Ammon's horn (tissue), 1 donor: ENCODE measurements at places on chromosomes 5 and 9.

DNA sequence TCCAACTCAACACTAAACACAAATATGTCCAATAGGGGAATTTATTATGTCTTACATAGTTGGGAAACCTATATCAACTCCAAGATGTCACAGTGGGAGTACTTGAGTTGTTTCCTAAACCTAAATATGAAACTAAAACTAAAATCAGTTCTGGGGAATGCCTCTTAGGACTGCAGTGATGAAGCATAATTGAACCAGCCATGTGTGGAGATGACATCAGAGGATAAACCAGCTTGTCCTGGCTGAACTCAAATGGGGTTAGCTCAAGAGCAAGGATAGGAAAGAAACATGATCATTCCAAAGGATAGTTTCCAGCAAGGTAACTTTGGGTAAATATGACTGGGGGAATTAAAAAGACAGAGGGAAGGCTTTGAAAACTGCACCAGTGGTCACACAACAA, 88.9 kb upstream of the PLPPR1 start:
- no peak for DNase-seq

- no peak for DNase-seq
These were observed 143.4 kb downstream of the MACROH2A1 start for GRCh38 chr5:135255461-135256178.

DNA sequence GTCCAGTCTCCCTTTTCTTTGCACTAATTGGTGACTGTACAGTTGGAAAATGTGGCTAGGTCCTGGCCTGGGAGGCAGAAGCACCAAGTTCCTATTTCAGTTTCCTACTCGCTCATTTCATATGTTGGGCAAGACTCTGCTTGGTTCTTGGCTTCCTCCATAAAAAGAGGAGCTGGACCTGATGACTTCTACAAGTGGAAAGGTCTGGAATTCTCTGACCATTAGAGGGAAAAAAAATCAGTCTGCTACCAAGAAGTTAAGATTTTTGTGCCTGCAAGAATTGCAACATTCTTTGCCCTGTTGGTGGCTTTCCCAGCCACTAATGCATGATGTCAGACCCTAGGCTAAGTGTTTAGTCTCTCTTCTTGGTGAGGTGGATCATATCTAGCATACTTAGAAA, 91.5 kb downstream of the WDR41 start:
- no peak for DNase-seq

DNA sequence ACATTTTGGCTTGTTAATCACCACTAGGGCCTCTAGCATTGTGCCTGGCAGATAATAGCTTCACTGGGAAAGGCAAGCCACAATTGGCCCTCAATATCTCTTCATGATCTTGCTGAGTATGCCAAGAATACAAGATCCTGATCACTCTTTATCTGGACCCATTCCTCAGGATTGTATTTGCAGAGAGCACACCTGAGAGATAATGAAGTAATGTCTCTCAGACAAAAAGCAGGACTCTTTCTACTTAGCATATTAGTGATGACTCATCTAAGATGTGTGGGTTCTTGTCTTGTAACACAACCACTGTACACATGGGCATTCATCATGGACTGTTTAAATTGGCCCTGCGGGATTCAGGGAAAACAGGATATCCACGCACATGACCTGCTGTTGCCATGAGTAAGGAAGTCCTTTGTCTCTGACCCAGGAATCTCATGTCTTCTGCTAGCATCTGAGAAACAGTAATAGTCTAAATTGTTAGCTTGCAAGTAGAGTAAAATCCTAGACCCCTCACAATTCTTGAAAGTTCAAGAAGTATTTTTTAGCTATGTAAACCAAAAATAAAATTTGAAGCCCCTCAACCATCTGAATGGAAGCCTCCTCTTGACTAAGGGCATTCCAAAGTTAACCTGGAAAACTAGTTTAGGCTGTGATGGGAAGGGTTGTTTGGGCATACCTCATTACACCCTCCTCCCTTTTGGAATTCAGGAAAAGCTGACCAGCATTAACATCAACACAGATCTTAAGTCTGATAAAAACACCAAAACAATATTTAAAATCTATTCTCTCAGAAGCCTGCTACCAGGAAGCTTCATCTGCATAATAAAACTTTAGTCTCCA, 28.0 kb upstream of the NFIL3 start:
- no peak for DNase-seq

DNA sequence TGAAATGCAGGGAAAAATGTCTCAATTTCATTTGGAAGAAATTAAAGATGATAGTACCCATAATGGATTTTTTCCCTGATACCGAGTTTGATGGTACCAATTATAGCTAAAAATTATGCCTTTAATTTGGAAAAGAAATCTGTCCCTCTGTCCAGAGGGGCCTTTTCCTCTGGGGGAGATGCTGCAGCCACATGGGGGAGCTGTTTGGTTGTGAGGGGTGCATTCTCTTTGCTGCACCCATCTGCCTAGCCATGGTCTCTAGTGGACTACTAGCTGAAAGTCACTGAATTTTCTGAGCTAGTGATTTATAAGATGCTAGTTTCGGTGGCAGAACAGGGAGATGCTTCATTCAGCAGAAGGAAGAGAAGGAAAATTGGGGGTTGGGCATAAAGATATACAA, 9.6 kb downstream of the SEC61B start:
- no peak for DNase-seq

DNA sequence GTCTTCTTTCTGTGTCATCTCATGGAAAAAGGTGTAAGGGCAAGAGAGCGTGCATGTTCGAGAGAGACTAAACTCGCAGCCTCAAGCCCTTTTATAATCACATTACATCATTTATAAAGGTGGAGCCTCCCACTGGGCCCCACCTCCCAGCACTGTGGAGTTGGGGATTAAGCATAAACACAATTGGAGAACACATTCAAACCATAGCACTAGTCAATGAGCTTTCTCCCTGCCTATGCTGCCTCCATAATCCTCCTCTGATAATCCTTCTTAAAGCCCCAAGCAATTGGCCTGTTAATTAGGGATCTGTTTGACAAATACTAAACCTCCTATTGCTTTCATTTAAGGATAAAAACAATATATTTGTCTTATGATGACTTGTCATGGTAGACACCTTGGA, 99.6 kb downstream of the NMUR2 start:
- no peak for DNase-seq

GRCh38 chr9:134915046-134915985, 2.4 kb downstream of the FCN1 start:
- DNase-seq = no peak

DNA sequence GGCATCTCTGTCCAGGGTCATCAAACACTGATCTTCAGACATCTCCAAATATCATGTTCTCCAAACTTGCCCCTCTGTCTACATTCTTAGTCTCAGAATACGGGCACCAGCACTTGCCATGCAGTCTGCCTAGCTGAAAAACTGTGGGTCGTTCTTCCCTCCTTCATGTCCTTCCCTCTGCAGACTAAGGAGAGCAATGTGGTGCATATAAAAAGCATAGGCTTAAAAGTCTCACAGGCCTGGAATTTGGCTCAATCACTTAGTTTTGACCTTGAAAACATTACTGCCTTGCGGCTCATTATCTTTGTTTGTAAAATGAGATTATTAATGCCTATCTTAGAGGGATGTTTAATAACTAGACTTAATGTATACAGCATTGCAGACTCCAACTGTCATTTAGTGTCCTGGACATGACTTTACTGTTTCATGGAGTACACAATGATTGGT, 362.8 kb downstream of the NPR3 start:
- no peak for DNase-seq

GRCh38 chr5:144944936-144945335, 774.3 kb downstream of the KCTD16 start:
- DNase-seq = no peak

DNA sequence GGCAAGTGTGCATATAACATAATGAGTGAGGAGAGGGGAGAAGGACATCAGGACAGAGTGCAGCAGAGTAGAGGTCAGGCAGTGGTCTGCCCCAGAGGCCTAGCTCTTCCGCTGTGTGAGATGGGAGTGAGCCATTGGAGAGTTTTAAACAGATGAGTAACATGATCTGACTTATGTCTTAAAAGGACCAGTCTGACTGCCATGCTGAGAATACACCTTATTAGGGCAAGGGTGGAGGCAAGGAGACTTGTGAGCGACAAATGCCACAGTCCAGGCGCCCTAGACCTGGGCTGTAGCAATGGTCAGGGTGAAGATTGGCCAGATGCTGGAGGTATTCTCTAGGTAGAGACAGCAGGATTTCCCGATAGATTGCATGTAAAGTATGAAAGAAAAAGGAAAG, 83.1 kb downstream of the WWC1 start:
- DNase-seq = no peak

DNA sequence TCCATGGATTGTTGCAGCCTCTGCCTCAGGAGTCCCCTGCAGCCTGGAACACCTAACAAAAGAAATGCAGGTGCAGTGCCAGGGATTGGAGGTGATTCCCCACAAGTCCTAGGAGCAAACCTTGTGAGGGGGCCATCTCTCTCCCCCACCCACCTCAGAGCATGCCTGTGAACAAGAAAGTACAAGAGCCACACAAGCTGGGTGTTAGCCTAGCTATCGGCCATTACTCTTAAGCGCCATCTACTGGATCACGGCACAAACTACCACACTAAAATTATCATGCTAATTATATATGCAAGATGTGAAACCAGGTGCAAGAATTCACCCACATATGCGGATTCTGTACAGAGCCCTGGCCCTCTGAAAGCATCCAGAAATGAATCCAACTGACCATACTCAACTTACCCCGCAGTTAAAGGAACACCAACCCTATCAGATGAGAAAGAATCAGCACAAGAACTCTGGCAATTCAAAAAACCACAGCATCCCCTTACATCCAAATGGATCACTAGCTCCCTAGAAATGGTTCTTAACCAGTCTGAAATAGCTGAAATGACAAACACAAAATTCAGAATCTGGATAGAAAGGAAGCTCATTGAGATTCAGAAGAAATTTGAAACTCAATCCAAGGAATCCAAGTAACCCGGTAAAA, 16.5 kb upstream of the PRSS3 start:
- DNase-seq = peak; percentile 73

- no peak for DNase-seq
These were observed 62.2 kb downstream of the INIP start for GRCh38 chr9:112655668-112656067.

DNA sequence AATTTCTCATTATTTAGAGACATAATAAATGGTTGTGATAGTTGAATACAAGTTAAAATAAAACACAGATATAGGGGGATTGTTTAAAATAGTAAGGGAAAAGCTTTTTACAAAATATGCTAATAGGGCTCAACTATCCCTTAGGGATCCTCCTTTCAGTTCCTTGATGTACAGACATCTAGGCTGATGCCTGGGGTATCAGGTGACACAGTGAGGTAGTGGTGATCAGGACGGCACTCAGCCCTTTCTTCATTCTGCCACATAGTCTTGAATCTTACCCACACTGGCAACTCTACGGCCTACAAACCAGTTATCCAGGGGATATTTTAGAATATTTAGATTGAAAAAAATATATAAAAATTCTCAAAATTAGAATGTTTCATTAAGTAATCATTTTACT, 12.5 kb upstream of the SLC35D2 start:
- no peak for DNase-seq

DNA sequence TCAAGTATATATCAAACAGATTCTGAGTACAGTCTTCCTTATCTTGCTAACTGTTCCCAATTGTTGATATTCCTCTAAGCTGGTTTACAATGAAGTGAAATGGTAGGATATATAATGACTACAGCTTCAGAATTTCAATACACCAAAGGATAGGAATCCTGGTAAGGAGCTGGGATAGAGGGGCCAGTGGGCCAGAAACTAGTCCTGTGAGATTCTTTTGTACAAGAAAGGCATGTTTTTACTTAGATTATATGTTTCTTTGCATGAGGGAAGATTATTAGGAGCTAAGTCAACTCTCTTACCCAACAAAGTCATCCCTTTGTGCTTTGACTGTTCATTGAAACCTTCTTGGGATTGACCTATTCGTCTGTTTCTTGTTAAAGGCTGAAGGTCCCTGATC, 435.7 kb downstream of the PLK2 start:
- no peak for DNase-seq

GRCh38 chr9:78370991-78371390, 74.1 kb downstream of the PSAT1 start:
- DNase-seq = no peak

DNA sequence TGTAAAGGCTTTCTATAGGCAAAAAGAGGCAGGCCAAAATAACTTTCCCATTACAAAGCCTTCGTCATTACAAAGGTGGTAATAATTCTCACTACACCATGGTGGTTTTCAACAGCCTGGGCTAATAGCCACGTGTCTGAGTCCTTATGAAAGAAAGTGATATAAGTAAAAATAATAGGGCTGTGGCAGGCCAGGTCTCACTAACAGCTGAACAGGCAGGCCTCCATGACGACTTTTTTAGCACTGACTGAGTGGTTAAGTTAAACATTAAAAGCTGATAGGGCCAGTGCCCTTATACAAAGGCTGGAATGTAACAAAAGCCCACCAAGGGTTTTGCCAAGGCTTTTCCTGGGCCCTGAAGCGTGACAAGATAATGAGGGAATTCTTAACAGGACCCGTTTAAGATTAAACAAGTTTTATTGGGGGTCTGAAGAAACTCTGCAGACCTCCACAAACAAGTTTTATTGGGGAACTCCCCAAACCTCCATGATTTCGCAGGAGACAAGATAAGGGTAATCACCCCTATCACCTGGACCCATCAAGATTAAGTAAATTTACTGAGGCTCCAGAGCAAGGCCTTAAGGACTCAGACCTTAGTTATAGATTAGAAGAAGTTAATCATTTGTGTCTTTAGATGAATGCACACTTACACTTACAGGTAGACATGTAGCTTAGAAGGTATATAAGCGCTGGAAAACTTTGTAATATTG, 412.9 kb downstream of the CHSY3 start:
- no peak for DNase-seq

DNA sequence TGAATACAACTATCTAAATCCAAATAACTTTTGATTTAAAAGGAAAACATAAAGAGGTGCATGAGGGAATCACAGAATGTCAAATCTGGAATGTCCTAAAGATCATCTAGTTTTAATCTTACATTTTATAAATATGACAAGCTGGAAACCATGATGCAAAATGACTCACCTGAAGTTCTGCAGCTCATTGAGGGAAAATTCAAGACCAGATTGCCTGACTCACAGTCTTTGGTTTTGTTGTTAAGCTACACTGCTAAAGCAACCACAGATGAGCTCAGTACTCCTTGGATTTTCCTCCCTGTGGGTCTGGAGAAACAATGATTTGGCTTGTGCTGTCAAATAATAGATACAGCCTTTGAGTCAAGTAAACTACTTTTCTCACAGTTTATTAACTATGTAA, 19.1 kb upstream of the EDIL3 start:
- no peak for DNase-seq

DNA sequence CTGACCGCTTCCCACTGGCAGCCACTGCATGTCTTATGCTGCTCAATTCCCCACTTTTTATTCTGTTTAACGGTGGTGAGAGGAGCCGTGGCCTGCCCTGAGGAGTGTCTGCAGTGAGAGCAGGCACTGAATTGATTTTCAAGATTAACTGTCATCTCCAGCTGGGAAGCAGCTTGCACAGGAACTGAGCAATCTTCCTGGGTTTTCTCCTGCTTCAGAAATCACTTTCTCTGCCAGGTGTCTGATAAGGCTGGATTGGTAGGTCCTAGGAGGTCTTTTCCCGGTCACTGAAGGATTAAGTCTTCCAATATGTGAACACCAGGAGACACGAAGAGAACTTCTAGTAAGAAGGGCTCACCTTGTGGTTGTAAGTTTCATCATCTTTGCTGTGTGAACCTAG, 181.1 kb upstream of the RAD23B start:
- DNase-seq = no peak

GRCh38 chr9:95494416-95495371, 22.1 kb downstream of the PTCH1 start:
- DNase-seq = peak; percentile 68

- DNase-seq = no peak
These were observed 154.3 kb upstream of the PITX1 start for GRCh38 chr5:135188233-135188914.
